Stimulated activated CD4-positive, alpha-beta T cell treated with anti-CD3 and anti-CD28 coated beads, TNF-alpha, amount 100 ng/mL, for 48 hours (primary cell): ENCODE measurements at places on chromosomes 1 and 21.

DNA sequence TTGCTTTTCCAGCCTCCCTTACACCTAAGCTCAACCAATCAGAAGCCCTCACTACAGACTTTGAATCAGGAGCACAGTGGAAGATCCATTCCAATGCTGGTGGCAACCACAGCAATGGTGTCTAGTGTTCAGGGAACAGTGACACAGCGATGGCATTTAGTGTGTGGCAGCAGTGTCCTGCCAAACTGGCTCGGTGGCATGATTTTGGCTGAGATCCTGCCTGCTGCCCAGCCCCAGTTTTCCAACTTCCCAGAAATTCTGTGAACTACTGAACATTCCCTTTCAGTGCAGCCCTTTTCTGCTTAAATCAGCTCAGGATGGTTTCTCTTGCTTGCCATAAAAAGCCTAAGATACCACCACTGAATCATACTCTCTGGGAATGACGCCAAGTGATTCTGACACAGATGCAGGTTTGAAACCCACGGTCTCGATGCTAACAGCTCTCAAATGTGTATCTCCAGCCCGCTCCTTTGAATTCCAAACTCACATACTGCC, 8.8 kb downstream of the ASAP3 start:
- DNase-seq, result no peak

- no peak for DNase-seq
Measured at GRCh38 chr1:188056011-188056410, 1227.3 kb downstream of the PLA2G4A start.

DNA sequence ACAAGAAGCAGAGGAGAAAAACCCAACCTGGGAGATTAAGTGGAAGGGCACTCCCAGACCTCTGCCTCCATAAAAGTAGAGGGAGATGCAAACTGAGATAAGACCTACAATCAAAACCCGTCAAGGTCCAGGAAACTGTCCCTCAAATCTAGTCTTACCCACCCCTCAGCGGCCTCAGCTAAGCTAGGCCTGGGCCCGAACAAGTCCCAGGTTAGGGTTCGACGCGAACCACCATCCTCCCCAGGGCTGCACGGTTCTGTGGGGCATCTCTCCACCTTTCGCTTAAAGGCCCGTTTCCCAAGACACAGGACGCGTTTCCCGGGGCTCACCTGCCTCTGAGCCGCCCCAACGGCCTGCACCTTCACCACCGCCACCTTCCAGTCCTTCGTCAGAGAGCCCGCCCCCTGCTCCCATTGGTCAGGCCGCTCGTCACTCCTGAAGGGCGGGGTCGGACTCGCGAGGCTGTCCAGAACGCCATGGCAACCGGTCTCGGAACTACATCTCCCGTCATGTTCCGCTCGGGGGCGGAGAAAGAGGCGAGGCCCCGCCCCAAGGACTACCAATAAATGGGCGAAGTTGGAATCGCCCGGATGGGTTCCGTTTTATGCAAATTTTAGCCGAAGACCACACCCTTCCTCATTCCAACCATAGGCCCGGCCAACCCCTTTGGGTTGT, at the start of gene CRYZL1:
Gene CRYZL1 (minus strand): TSS at position 390 of the 675 bp plus-strand sequence. CDS start 10,190 bp downstream, outside the sequence.
- peak; percentile 100 for DNase-seq

DNA sequence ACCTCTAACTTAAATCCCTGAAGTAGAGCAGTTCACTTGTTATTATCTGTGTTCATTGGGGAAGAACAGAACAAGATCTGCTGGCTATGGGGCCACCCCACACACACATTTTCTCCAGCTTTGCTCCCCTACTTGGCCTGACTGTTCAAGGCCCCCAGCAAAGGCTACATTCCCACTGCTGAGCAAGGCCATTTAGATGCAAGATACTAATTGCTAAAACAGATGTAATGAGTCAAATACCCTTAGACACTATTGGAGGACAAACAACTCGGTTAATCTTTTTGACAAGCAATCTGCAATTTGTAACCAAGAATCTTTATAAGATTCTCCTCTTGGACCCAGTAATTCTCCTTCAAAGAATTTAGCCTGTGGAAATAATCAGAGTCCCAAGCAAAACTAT, 67.7 kb downstream of the NAV1 start:
- DNase-seq, result no peak

DNA sequence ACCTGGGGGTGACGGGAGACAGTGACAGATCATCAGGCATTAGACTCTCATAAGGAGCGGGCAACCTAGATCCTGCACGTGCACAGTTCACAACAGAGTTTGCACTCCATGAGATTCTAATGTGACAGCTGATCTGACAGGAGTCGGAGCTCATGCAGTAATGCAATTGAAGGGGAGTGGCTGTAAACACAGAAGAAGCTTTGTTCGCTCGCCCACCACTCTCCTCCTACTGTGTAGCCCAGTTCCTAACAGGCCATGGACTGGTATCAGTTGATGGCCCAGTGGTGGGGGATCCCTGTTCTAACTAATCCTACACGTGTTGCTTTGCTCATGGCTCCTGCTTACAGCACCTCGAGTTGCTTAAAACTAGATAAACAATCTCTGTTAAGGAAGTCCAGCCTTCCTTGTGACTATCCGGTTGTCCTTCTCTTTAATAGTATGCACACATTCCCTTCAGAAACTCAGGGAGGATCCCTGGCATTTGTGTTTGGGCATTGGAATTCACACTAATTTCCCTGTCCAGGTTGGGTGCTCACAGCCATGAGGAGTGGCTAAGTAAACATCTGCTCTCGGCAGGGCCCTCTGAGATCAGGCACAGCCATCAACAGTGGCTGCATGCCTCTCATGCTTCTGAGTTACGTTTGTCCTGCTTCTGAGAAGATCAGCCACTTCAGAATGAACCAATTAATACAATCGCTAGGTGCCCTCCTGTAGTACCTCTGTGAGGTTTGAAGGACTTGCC, 21.1 kb upstream of the F3 start:
- no peak for DNase-seq

DNA sequence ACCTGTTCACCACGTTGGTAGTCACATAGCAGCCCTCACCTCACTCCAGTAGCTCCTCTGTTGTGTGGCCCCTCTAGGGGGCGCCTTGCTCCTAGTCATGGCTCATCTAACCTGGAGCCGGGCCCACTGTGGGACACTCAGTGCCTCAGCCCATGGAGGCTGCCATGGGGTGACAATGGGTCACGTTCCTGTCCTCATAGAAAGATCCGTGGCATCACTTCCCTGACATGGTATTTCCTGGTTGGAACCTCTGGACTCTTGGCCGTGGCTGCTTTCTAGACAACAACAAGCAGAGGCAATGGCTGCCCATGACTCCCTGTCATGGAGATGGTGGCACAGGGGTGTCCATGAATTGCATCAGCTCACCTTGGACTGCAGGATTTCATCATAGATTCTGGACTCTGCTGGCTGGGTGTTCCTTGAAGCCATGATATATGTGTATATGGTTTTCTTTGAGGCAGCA, 27.5 kb upstream of the SLAMF6 start:
- peak; percentile 49 for DNase-seq

- DNase-seq, result no peak
Measured at GRCh38 chr1:100423832-100424337, 71.6 kb downstream of the CDC14A start.

GRCh38 chr1:76867342-76868130, at the start of gene ST6GALNAC5:
Gene ST6GALNAC5 (plus strand): TSS chr1:76867480.
- DNase-seq, result no peak

DNA sequence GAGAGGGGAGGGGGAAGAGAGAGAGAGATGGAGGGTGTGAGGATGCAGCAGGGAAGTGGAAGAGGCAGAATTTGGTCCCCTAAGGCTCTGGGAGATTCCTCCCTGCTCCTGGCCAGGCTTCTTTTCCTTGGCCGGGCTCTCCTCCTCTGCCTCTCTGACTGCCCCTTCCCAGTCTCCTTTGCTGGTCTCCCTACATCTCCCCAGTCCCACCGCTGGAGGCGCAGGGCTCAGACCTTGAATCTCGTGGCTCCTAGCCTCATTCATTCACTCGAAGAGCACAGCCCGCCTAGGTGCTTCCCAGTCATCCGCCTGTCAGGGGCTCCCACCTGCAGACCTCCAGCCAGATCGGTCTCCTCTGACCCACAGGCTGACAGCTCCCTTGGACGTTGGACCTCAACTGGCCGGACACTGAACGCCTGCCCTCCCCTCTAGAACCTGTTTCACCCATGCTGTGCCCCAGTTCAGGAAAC, 76.5 kb downstream of the VWA5B1 start:
- DNase-seq, result no peak

- no peak for DNase-seq
Measured at GRCh38 chr1:118481126-118481525, 296.1 kb upstream of the SPAG17 start.

- no peak for DNase-seq
Measured at GRCh38 chr1:54304518-54304917, 101.7 kb downstream of the SSBP3 start.

- DNase-seq, result no peak
Measured at GRCh38 chr1:34188418-34188817, 11.7 kb downstream of the C1orf94 start.

GRCh38 chr1:176885751-176886150, 278.8 kb downstream of the ASTN1 start:
- DNase-seq, result no peak

DNA sequence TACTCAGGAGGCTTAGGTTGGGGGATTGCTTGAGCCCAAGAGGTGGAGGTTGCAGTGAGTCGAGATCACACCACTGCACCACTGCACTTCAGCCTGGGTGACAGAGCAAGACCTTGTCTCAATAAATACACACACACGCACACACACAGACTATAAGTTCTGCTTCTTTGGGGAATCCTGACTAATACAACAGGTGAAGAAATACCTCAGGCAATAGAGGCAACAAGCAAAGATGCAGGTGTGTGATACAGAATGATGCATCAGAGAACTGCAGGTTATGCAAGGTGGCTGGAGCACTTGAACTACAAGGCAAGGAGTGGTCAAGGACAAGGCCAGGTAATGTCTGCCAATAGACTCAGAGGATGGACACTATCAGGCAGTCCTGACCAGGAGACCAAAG, 117.6 kb upstream of the ZNF678 start:
- DNase-seq, result no peak

- no peak for DNase-seq
Measured at GRCh38 chr1:218983433-218983832, 190.2 kb upstream of the LYPLAL1 start.

- peak; percentile 14 for DNase-seq
Measured at GRCh38 chr1:93844262-93845045, 34.6 kb downstream of the DNTTIP2 start.

DNA sequence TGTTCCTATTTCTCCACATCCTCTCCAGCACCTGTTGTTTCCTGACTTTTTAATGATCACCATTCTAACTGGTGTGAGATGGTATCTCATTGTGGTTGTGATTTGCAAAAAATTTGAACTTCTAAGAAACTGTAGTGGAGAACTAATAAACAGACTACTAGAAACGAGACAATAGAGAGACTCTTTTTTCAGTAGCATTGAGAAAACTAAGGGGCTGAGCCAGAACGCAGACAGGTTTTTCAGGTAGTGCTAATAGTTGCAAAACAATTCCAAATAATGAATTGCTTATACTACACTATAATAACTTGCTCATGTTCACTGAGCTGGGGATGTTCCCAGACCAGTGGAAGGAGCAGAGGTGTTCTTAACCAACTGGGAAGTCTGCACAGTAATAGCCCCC, 98.8 kb upstream of the DPH5 start:
- no peak for DNase-seq

- DNase-seq, result no peak
Measured at GRCh38 chr1:202951437-202951836, 6.7 kb downstream of the ADIPOR1 start.

DNA sequence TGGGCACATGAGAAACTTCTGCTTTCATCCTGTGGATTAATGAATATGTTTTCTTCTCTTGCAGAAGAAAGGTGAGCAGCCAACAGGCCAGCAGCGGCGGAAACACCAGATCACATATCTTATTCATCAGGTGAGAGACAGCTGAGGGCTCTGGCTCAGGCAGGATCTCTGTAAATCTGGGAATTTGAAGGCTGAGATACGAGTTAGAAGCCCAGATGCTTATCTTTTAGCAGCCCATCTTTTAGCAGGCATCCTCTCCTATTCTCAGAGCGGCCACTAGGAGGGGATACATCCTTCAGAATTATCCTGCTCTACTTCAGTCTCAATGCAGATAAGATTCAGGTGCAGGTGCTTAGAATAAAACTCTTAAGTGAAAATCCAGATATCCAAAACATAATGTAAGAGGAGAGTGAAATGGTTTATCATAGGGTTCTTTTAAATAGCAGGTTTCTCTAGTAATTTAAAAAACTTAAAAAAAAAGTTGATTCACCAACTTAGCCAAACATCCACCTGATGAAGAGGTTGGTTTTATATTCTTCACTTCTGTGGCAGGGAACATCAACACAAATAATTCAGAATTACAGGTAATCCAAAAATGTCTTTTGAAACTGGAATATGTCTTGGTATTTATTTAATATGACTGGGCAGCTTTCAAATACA, 19.3 kb downstream of the SH2D2A start:
- DNase-seq, result no peak

DNA sequence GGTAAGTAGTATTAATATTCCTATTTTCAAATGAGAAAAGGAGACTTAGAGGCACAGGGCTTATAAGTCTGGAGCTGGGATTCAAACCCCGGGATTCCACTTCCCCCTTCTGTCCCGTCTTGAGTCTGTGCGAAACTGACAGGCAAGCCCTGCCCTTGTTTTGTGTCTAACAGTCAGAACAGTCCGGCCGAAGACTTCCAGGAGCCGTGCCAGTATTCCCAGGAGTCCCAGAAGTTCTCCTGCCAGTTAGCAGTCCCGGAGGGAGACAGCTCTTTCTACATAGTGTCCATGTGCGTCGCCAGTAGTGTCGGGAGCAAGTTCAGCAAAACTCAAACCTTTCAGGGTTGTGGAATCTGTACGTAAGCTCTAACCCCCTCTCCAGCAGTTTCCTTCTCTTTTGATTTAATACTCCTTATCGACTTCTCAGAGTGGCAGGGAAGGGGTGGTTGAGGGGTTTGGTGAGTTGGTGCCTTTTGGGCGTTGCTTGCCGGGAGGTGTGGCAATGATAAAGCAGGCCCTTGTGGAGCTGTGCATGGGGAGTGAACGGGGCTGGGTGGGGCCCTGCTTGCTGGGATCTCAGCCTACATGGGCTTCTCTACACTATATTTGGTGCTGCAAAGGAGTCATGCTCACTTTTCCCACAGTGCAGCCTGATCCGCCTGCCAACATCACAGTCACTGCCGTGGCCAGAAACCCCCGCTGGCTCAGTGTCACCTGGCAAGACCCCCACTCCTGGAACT, 29.4 kb downstream of the IL6R start:
- DNase-seq, result no peak

- no peak for DNase-seq
Measured at GRCh38 chr1:67241200-67241746, 66.4 kb upstream of the IL12RB2 start.

GRCh38 chr1:245888809-245889208, 618.3 kb downstream of the SMYD3 start:
- DNase-seq, result no peak

- no peak for DNase-seq
Measured at GRCh38 chr1:32256473-32257226, 5.6 kb downstream of the LCK start.

DNA sequence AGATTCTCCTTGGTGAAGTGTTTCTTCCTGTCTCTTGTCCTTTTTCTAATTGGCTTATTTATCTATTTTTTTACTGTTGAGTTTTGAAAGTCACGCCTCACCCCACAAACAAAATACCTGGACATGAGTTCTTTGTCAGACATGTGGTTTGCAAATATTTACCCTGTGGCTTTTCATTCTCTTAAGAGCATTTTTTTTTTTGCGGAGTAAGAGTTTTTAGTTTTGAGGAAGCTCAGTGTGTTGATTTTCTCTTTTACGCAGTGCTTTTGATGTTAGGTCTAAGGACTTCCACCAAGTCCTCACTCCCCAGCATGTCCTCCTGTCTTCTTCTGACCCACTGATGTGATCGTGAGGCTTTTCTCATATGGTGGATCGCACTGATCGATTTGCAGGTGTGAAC, 7.6 kb downstream of the DFFB start:
- DNase-seq, result no peak

- DNase-seq, result no peak
Measured at GRCh38 chr1:75587692-75588091, 23.2 kb downstream of the SLC44A5 start.
